ENCODE measurements at places on chromosomes 7 and 10.

GRCh38 chr7:112010109-112010508, 196.1 kb downstream of the DOCK4 start:
- no peak for DNase-seq

GRCh38 chr10:49612513-49613164, 1.2 kb upstream of the CHAT start:
- no peak for DNase-seq

DNA sequence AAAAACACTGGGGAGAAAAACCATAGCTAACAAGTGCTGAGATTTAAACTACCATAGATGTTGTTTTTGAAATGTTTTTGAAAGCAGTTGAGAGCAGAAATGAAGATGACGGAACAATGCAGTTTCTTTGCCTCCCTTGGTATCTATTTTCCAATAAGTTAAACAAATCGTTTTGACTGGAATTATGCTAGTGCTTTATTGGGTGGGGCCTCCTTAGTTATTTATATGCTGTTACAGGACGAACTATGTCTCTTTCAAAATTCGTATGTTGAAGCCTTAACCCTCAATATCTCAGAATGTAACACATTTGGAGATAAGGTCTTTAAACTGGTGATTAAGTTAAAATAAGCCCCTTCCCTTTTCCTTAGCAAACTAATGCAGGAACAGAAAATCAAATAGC, 45.5 kb upstream of the SEPHS1 start:
- no peak for DNase-seq

GRCh38 chr7:157519798-157520244, 183.0 kb downstream of the DNAJB6 start:
- no peak for DNase-seq

All from CD14-positive monocyte (primary cell).